Activated CD8-positive, alpha-beta memory T cell treated with anti-CD3 and anti-CD28 coated beads, Interleukin-2, amount 10 ng/mL, durations not matched to agents 7 days and 5 days (primary cell): ENCODE measurements at places on chromosomes 11 and 22.

DNA sequence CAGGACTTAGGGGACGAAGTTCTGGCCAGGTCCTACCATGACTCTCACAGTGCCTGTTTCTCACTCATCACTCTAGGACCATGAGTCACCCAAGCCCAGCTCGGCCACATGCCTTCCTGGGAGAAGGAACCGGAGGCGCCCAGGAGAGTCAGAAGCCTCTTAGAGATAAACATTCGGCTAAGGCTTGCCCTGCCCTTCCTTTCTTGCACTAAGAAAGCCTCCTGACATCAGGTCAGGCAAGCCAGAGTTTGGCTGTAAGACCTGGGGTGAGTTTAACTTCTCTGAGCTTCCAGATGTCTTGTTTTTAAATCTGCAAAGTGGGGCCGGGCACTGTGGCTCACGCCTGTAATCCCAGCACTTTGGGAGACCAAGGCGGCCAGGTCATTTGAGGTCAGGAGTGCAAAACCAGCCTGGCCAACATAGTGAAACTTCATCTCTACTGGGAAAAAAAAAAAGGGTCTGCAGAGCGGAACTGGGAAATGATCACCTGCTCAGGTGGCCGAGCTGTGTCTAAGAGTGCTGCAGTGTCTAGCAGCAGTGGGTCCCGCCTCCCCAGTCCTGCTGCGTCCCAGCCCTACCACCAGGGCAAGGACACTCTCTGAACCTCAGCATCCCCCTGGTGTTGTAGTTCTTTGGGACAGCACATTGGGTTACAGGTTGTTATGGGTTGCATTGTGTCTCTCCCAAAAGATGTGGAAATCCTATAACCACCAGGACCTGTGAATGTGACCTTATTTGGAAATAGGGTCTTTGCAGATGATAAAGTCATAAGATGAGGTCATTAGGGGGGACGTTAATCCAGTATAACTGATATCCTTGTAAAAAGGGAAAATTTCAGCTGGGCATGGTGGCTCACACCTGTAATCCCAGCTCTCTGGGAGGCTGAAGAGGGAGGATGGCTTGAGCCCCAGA, 1.8 kb upstream of the CARS1 start:
- no peak for DNase-seq

DNA sequence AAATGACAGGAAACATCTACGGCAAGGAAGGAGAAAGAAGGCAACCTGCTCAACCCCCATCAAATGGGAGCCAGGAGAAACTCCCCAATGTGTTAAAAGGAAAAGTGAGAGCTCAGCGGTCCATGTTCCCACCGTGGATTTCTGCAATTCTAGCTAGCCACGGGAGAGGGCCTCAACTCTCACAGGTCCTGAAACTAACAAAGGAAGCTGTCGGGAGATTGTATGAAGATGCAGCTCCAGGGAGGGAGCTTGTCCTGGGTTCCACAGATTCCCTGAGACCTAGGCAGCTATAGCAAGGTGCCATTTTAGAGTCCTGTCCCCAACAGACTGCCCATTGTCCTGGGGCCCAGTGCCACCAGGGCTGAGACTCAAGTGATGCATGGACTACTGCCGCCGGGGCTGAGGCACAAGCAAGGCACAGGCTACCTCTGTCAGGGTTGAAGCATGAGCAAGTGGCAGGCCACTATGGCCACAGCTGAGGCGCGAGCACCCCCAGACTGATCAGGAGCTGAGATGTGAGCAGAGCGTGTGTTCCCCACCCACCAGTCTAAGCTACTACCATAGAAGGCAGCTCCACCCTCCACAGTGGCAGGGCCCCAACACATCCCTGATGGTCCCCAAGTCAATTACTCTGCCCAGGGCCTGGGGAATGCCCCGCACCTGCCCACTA, 31.3 kb downstream of the RSF1 start:
- DNase-seq, result no peak

DNA sequence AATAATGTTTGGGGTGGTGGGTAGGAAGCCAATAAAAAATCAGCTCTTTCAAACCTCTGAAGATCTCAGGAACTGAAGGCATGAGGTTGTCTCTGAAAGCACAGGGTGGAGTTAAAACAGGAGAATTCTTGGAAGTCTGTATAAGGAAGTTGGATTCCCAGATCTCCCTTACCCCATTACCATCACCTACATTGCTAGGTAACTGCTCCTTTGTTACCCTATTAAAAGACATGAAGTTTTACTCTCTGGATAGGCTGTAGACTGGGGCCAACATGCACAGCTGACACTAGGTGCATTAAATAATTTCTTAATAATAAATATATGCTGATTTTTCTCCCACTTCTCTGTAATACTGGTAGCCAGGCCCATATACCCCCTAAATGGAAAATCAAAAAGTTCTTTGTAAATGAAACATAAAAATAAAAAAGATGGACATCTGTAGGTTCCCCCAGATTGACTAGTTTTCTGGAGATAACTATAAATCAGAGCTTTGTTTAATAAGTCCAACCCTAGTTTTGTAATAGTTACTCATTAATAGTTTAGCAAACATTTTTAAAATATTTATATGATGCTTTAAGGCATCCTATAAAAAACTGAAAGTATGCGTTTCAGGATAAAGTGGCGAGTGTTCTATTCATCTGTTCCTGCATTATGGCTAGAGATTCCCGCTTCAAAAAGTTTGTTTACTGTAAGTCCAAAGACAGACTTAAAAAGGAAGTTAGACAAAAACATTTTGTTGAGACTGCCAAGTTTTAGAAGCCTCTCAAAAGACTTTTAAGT, 63.8 kb downstream of the KIF18A start:
- no peak for DNase-seq

DNA sequence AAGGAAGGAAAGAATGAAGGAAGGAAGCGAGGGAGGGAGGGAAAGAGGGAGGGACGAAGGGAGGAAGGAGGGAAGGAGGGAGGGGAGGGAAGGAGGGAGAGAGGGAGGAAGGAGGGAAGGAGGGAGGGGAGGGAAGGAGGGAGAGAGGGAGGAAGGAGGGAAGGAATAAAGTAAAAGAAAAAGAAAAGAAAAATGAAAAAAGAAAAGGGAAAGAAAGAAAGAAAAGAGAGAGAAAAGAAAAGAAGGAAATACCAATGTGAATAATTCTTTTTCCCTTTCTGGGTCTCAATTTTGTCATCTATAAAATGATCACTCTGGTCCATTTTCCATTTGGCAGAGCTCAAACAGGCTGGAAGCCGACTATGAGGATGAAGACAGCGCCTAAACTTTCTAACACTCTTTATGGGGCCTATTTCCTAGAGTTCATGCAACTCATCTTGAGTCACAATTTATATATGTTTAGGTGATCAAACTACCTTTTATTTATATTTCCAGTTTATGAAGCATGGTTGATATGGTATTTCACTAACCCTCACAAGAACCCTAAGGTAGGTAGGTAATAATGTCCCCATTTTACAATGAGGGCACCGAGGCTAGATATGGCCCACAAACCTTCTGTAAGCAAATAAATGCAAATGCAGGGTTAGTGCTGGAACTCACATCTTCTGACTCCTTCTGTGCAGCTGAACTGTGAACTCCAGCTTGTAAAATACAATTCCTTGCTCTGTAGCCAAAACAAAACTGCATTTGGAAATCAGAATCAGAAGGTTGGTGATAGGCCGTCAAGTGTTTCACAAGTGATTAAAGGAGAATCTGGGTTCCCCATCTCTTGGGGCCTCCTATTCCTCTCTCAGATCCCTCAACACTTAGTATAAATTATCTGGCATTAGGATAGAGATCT, 434.3 kb downstream of the ETS1 start:
- no peak for DNase-seq

DNA sequence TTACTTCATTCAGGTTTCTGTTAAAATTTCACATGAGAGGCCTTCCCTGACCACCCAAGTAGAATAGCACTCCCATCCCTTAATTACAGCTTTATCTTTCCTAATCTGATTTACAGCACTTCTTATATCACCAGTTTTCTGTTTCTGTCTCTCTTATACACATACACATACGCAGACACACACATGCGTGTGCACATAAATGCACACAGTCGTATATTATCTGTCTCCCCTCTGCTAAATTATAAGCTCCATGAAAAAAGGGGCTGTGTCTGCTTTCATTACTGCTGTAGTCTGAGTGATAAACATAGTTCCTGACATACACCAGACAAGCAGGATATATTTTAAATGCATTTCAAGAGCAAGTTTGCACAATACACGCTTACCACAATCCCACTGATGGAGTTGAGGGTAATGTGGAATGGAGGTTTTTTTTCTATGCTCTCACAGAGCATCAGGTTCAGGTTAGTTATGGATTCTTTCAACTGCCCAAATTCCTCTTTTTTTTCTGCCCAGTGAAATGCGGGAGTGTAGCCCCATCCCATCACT, 13.7 kb upstream of the TOP3B start:
- DNase-seq, result no peak

- no peak for DNase-seq
These were observed 555.3 kb downstream of the MIAT start for GRCh38 chr22:27212617-27213177.

DNA sequence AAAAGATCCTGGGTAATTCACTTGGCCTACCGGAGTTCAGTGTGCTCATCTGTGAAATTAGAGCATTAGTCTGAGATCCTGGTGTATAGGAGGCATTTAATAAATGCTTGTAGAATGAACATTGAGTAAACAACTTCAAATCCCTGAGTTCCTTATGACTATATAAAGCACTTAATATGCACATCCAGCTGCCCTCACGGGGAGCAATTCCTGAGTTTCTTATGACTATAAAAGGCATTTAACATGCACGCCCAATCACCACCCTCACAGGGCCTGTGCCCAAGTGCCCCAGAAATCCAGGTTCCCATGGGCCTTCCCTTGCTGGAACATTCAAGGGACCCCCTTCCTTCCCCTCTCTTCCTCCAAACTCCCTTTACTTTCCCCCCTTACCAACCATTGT, 13.6 kb downstream of the DRD2 start:
- no peak for DNase-seq

DNA sequence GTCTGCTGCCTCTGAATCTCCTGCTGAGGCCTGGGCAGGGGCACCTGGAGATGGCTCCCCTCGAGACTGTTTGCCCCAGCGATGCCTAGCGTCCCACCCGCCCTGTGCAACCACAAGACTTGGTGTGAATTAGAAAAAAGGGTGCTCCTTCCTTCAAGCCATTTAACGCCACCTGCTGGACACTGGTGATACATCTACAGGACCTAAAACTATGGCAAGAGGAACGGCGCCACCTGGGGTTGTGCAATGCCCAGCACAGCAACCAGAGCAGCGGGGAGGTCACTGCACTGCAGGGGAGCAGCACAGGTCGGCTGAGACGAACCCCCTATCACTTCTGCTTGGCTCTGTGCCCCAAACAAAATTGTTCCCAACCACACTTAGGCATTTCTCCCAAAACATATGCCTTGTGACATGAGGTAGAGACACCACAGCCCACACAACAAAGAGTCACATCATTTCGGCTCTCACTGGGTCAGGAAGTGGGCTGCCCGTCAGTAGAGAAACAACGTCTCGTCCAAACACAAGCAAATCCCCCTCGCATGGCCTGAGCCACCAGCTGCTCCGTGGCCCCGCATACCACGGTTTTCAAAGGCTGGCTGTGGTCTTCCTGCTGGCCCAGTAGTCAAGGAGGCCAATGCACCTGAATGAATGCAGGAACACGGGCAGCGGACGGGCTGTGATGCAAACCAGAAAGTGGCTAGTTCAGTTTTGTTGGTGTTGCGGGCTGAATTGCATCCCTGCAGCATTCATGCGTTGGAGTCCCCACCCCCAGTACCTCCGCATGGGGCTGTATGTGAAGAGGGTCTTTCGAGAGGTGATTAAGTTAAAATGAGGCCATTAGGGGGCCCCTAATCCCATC, 171.9 kb downstream of the SHANK2 start:
- DNase-seq, result peak; percentile 66

DNA sequence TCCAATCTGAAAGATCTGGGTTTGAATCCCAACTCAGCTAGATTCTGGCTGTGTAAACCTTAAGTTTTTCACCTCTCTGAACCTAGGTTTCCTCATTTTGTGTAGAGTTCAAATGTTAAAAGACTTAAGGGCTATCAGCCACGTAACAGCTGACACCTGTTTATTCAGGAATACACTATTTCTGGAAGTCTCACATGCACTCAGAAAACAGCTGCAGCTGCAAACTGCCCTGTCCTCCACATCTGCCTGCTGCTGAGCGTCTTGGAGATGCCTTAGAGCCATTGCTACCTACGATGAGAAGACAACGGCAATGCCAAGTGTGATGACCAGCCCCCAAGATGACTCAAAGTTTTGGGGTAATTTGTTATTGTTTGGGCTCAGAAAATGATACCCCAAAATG, 6.7 kb upstream of the TRIM44 start:
- no peak for DNase-seq

- DNase-seq, result no peak
These were observed 16.2 kb upstream of the MUC5B start for GRCh38 chr11:1206391-1207271.

- DNase-seq, result no peak
These were observed 3.6 kb upstream of the SEPTIN5 start for GRCh38 chr22:19710769-19711106.

DNA sequence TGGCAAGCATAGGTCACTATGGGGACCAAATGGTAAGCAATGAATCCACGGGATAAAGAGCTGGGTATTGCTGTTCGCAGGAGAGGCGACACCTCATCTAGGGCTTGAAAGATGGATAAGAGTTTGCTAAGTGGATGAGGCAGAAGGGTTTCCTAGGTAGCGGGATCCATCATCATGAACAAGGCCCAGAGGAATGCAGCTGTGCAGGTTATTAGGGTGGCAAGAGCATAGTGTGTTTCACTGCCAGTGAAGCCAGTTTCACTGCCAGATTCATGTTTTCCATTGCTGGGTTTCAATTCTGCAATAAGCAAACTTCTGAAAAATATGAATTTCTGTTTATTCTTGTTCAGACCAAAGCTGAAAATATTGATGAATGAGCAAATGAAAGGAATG, 27.2 kb downstream of the WEE1 start:
- DNase-seq, result peak; percentile 40

DNA sequence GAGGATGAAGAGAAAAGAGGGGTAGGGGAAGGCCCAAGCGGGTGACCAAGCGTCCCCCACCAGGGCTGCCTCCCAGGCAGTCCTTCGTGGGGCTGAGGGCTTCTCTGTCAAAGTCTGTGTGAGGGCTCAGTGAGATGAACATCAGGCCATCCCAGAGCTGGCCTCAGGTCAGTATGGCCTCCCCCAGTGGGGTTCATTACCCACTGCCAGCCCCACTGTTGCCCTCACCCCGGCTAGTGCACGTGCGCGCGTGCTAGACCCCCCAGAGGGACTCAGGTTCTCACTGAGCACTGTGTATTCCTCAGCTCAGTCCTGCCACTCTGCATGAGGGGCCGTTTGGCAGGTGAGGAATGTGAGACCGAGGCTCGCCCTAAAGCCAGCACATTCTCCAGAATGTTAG, 3.3 kb downstream of the KDELR3 start:
- no peak for DNase-seq

DNA sequence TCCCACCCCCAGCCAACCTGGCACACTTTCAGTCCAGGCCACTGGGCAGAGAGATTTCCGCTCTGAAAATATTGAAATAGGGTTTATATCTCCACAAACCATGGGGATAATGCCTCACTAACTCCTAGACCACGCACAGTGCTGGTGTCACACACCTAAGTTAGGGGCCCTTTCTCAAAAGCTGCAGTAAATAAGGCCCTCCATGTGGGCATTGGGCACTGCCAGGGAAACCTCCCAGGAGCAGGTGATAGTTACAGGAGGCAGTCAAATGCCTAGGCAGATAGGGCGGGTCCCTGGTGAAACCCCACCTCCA, 3.1 kb upstream of the IL10RA start:
- DNase-seq, result peak; percentile 39
